ENCODE measurements at places on chromosomes 3 and 15.

- no peak for DNase-seq
Measured at GRCh38 chr3:156323466-156323865, 203.1 kb downstream of the KCNAB1 start.

- DNase-seq, result no peak
Measured at GRCh38 chr15:73298522-73299245, 70.1 kb downstream of the HCN4 start.

- no peak for DNase-seq
Measured at GRCh38 chr15:23764716-23765115, 77.6 kb upstream of the NDN start.

DNA sequence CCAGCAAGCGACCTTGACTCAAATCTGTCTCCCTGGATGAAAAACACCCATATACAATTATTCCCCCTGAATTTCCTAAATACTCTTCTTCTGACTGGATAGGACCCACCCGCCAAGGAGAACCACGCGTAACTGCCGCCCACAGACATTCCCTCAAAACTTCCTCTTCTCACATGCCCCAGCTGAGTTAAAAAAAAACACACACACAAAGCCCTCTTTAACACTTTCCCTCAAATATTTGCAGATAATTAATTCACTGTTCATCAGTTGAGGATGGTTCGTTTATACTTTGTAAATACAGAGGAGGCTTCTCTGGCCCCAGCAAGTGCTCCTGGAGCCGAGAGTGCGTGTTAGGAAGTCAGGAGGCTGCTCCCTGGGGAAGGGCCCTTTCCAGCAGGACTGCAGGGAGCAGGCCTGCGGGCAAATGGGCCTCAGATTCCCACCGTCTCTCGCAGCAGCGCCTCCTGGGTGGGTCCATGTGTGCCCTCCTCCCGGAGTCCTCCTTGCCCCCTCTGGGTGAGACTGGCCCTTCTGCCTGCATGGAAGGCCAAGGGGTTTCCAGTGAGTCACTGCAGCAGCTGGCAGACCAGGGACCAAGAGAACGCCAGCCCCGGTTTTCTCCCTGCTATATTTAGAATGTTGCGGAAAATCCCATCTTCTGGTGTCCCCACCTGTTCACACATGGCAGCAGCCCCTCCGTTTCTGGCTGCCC lies 46.8 kb downstream of the MGLL start:
- DNase-seq, result no peak

GRCh38 chr3:52076896-52077780 lies 20.8 kb upstream of the DUSP7 start:
- no peak for DNase-seq

DNA sequence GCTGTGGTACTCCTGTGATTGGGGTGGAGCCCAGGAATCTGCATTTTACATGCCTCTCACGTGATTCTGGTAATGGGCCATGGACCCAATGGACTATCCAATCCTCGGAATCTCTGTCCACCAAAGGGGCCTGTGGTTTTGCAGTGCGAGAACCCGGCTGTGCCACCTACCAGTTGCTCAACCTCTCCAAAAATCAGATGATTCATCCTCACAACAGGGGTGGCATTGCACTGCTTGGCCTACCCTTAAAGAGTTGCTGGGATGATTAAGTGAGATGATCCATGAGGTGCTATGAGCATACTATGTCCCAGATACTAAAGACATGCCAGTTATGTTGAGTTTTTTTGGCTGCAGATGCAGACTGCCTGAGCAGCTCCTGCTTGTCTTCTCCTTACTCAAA lies 5.1 kb downstream of the ANP32A start:
- no peak for DNase-seq

- no peak for DNase-seq
Measured at GRCh38 chr15:37112171-37112570, 11.8 kb upstream of the MEIS2 start.

DNA sequence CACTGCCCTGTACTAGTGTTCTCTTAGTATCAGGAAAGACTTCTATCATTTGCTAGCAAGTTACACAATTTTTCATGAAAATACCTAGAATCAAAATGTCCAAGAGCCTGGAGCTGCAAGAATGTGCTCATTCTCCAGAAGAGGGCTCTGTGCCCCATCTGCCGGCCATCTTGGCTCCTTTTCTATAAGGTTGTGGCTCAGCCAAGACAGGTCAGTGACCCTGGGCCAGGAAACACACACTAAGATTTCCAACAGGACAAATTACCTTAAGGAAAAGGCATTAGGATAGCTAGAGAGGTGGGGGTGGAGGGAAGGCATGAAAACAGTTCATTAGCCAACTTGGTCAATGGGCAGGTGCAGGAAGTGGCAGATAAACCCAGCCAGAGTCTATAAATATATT lies 20.7 kb downstream of the TIMP4 start:
- DNase-seq, result no peak

- DNase-seq, result no peak
Measured at GRCh38 chr15:56460071-56460470, 4.9 kb downstream of the MNS1 start.

GRCh38 chr3:197038679-197039462 lies 9.3 kb upstream of the MELTF start:
- no peak for DNase-seq

DNA sequence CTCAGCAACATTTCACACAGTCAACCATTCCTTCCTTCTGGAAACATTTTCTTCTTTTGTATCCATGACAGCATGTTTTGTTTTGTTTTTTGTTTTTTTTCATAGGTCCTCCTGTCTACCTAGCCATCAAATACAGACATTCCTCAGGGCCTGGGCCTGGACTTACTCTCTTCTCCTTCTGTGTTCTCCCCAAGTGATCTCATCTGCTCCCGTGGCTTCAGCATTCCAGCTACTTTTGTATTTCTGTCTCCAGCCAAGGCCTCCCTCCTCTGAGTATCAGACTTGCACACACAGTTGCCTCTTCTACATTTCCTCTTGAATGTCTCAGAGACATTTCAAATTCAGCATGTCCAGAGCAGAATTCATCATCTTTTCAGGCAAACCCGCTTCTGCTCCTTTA lies 82.4 kb downstream of the HCN4 start:
- no peak for DNase-seq

GRCh38 chr3:18351069-18351628 lies 74.0 kb downstream of the SATB1 start:
- DNase-seq, result no peak

DNA sequence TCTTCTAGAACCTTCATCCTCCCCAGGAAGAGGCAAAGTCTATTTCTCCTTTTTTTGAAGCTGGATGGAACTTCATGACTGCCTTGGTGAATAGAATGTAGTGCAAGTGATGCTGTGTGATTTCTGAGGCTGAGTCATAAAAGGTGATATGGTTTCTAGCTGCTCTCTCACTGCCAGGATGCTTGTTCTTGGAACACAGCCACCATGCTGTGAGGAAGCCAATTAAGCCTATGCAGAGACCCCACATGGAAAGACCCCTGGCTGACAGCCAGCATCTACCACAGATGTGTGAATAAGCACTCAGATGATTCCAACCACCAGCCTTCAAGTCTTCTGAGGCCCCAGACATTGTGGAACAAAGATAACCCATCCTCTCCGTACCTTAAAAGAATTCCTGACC lies 57.0 kb downstream of the ISL2 start:
- DNase-seq, result no peak

- no peak for DNase-seq
Measured at GRCh38 chr3:33035596-33035995, 61.4 kb downstream of the GLB1 start.

GRCh38 chr15:87758794-87759418 lies 497.6 kb downstream of the NTRK3 start:
- no peak for DNase-seq

- DNase-seq, result no peak
Measured at GRCh38 chr3:53103397-53104296, 26.6 kb downstream of the RFT1 start.

DNA sequence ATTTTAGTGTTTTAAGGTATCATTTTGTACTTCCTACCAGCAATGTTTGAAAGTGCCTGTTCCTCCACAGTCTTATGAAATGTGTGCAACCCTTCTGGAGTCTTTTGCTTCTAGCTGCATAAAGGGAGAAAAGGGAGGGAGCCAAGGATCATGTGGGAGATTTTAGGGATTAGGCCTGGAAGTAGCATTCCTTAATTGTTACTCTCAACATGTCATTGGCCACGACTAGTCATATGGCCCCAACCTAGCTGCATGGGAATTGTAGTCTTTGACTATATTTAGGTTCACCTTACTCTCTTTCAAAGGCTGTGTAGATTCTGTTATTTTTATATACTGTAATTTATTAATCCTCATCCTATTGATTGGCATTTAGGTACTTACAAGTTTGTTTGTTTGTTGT lies 14.9 kb downstream of the CRTAP start:
- no peak for DNase-seq

DNA sequence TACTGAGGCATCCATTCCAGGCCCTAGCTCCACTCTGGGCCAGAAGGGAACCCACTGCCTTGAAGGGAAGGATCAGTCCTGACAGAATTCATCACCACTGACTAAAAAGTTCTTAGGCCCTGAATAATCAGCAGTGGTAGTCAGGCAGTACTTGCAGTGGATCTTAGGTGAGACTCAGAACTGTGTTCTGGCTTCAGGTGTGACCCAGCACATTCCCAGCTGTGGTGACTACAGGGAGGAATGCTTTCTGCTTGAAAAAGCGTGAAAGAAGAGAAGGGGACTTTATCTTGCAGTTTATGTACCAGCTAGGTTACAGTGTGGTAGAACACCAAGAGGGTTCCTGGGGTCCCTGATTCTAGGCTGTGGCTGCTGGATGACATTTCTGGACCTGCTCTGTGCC lies 24.9 kb upstream of the AADACL2 start:
- DNase-seq, result no peak

DNA sequence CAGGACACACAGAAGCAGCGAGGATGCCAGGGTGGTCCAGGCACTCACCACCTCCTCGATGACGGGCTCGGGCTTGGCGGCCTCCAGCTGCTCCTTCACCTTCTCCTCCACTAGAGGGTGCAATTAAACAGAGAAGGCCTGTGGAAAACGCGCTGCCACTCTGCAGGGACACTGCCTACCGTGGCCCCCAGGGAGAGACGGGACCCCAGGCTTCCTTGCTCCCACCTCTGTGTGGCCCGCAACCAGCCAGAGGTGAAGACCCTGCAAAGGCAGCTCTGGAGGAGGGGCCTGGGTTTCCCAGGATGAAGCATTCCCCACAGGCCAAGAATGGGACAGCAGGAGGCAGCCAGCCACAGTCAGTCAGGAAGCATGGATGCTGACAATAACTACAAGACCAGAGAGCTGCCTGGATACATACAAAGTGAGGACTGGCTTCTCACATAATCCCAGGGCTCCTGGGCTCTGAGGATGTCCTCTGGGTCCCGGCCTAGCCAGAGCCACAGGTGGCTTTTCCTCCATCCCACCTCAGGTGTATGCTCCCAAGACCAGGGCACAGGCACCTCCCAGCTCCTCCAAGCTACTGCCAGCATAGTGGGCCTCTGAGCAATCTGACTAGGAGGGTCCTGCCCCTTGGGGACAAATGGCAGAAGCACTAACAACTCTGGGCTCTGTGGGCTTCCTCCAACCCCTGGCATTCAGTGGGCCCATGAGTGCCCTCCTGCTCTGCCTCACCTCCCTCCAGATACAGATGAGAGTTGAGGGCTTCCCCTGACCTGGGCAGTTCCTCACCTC lies 46.2 kb downstream of the PTH1R start:
- no peak for DNase-seq

DNA sequence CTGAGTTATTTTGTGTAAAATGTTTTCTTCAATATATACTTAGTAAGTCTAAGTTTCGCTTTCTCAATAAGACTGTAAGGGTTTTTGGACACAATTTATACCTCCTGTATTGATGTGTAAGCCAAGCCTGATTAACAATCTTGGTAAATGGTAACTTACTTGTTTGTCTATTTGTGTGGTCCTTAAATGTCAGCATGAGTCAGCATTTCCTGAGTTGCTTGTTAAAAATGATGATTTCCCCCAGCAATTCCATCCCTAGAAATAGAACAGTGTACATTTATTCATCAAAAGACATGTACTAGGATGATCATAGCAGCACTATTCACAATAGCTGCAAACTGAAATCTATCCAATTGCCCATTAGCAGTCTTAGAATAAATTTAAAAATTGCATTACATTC lies 53.4 kb upstream of the LRIG1 start:
- no peak for DNase-seq

- DNase-seq, result no peak
Measured at GRCh38 chr3:196688349-196688748, 23.7 kb downstream of the CEP19 start.

- DNase-seq, result no peak
Measured at GRCh38 chr15:41483519-41483918, 10.2 kb upstream of the ITPKA start.

DNA sequence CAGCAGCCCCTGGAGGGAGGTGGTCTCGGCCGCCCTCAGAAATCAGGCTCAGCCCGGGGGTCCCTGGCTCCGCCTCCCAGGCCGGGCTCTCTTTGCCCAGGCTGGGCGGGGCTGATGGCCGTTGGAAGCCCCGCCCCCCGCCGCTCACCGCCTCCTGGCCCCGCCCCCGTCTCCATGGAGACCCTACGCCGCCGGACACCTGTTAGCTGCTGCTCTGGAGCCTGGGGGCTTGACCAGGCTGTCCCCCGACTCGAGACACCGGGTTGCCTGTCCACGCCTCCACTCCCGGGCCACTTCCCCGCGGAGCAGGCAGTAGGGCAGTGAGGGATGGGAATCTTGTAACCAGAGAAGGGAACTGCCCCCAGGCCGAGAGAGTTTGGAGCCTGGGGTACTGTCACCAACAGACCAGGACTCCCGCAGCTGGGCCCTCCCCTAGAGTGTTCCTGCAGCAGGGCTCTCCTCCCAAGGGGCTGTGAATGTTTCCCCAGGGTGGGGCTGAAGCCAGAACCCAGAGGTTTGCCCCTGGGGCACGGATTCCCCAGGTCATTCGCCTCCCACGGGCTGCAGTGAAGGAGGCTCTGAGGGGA lies 27.8 kb upstream of the RPL32 start:
- DNase-seq, result no peak

- no peak for DNase-seq
Measured at GRCh38 chr15:99340347-99340746, 89.1 kb downstream of the LRRC28 start.

DNA sequence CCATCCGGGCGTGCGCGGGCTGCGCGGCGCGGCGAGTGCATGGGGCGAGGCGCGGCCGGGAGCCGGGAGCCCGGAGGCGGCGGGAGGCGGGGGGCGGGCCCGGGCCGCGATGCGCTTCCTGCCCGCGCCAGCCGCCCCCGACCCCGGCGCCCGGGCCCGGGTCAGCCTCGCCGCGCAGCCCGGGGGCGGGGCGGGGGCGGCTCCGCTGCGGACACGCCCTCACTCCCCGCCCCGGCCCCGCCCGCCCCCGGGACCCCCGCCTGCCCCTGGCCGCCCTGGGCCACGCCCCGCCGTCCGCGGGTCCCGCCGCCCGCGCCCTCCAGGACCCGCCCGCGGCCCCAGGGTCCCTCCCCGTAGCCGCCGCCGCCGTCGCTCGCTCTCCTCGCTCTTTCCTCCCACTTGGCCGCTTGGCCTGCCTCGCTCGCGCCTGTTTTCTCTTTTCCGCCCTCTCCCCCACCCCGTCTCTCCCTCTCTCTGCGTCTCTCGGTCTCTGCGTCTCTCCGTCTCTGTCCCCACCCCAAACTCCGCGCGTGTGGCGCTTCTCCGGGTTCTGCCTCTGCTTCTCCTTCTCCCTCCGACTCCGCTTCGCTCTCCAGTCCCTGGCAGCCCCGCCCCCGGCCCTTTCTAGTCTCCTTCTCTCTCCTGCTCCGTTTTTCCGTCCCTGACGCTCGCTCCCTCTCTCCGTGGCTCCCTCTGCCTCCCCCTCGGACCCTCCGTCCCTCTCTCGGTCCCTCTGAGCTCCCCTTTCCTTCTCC lies at the start of gene PLXND1:
PLXND1 (minus strand) TSS at position 41 of the 755 bp plus-strand sequence; CDS start at position 4, 37 bp downstream.
- DNase-seq, result peak; percentile 68

Data from T-helper 17 cell (primary cell).